Retinal pigment epithelial cell (primary cell): ENCODE measurements at places on chromosomes 2 and 18.

- DNase-seq = no peak
These were observed 69.4 kb downstream of the EMILIN2 start for GRCh38 chr18:2916184-2916583.

DNA sequence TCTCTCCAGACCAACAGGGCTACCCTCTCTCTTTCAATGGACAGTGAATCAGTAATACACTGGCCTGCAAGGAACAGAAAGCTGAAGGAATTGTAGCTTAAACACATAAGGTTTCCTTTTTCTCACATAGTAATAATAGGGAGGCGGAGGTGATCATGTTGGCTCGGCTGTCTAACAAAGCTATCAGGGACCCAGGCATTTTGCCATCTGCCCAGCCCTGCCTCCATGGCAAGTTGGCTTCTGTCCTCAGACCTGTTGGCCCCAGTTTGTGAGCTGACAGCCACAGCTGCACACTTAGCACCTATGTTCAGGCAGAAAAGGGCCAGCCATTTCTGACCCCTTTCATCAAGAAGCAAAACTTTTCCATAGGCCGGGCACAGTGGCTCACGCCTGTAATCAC lies 2.0 kb upstream of the CHRNG start:
- DNase-seq = no peak

DNA sequence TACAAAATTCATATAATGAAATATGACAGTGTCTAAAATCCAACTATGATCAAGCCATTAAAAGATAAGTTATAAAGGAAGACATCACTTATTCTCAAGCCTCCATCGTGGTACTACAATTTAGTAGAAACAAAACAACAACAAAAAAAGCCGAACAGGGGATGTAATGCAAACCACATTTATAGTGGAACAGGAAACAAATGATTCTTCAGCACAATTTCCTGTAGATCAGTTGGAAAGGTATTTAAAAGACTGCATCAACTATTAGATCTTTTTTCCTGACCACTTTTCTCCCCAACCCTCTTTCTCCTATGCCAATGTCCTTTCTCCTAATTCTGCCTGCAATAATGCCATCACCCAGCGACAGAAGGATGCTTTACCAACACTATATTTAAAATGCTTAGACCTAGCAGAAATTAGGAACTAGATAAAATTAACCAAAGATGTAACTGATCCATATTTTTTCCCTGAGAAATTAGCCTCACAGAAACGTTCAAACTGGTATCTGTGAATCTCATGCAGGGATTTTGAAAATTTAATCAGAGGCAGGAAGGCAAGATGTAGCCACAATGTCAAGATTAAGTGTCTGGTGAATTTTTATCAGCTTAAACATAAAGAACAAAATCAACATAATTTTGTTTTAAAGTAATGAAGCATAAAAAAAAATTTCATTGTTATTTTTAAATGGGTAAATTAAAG lies 271.4 kb downstream of the TCF4 start:
- DNase-seq = no peak

DNA sequence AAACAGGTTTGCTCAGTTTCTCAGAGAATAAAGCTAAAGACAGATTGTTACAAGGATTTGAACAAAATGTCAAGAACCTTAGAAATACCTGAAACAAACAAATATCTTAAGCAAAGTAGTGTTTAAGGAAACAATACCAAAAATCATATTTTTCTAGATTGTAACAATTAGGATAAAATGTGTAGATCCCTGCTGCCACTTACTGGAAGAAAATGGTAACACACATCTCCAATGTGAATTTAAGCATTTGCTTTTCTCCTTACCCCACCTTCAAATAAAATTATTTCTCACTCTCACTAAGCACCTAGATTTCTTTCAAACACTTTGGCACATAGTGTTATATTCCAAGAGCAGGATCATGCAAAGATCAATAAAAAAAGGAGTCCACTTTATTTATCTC lies 34.9 kb downstream of the SUCLG1 start:
- DNase-seq = no peak

DNA sequence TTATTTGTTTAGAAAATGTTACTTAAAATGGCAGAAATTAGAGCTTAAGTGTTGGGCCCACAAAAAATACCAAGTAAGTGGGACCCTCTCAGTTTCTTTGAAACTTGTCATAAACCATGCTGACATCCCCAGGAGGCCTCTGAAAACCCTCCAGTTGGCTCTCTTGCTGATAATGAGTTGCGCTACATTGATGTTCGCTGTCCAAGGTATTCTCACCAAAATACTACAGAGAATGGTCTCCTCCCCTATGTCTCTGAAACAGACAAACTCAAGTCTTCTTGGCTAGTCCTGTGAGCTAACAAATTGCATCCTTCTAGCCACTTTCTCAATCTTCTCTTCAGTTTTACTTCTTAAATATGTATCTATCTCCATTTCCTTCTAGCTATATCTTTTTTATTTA lies 669.4 kb downstream of the IRS1 start:
- DNase-seq = no peak

GRCh38 chr2:29743516-29743915 lies 177.9 kb downstream of the ALK start:
- no peak for DNase-seq

GRCh38 chr2:1625281-1626001 lies 118.9 kb downstream of the PXDN start:
- DNase-seq = no peak

DNA sequence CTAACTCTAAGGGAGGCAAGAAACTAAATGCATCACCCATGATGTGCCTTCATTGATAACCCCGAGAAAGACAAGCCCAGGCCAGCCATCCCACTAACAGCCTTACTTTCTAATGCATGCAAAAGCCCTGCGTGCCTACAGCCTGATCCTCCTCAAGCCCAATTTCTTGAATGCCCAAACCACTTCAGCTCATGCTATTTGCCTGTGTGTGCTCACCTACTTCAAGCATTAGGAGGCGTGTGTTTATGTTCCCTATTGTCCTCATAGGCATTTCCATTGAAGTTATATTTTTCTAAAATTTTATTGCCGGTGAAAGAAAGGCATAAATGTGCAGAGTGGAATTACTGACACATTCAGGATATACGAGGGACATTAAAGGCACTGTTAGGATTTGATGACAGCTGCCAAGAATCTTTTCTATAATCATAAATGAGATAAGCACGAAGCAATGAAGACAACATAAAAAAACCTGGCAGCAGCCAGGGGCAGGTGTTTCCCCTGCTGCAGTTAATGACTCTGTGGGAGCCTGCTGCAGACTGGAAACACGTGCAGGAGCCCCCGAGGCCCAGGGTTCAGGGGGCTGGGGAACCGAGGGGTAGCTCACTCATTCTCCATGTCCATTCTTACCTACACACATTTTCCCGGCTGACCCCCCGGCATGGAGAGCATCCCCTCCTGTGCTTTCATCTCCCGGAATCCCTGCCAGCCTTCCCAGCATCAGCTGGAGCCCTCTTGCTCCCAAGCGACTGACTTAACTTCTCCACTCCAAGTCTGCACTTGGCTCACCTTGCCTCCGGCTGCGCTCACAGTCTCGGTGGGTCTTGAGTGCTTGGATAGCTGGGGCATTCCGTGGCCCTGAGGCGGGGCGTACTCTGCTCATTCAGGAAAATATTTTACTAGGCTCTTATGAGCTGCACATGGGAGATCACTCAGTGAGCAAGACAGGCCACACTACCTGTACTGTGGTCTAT lies 292.3 kb upstream of the SIX2 start:
- DNase-seq = no peak

- no peak for DNase-seq
These were observed 748.7 kb upstream of the CHAC2 start for GRCh38 chr2:53018825-53019425.

DNA sequence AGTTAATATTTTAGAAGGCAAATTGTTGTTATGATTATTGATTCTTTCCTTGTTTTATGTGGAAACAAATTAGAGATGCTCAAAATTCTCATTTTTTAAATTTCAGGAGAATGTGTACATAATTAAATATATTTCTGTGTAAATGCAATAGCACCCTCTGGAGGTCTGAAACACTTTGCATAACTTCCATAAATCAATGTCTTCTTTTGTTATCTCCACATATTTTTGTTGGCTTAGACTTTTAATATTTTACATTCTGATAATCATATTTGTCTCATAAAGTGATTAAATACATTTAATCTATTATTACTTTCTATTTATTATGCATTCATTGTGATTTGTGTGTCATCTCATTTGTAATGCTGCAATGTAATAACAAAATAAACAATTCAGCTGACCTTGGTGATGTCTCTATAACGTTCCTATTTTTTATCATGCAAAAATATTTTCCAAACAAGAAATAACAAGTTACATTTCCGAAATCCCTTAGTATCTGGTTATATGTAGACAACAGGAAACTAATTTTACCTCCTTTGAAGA lies 201.8 kb upstream of the GALNT5 start:
- DNase-seq = no peak

- no peak for DNase-seq
These were observed 13.5 kb downstream of the SIX3 start for GRCh38 chr2:44954889-44955592.

GRCh38 chr2:207833251-207833751 lies 63.6 kb upstream of the FZD5 start:
- no peak for DNase-seq

DNA sequence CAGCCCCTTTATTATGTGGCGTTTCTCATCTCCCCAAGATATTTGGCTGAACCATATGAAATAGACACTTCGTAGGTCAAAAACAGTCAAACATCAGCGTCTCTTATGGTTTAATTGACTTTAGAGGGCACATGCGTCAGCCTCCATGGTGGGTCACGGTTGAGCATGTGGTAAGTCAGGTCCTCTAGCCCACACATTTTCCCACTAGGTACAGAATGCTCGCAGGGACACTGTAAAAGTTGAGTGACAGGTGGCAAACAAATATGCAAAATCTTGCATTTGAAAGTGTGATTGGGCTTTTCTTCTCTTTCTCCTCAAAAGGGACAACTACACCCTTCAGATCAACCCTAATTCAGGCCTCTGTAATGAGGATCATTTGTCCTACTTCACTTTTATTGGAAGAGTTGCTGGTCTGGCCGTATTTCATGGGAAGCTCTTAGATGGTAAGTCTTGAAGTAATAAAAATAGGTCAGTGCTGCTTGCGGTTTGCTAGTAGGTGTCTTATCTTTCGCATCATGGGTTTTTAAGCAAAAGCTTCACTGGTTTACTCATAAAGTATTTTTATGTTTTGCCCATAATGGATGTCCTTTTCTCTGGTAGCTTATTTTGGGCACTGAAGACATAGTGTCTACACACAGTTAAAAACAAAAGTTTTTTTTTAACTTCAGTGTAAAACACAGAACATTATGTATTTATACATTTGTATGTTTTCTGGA lies 261.3 kb downstream of the ALPK2 start:
- no peak for DNase-seq

DNA sequence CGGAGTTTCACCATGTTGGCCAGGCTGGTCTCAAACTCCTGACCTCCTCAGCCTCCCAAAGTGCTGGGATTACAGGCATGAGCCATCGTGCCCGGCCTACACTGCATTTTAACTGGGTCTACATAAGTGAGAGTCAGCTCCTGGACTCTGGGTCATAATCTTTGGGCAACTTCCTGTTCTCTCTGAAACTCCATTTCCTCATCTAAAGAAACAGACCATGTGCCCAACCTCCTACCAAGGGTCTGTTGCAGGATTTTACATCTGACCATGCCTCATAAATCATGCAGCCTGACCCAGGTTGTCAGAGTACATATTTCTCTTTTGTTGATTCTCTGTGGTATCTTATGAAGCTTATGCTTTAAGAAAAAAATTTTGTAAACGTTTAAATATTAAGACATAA lies 280.4 kb downstream of the ALPK2 start:
- no peak for DNase-seq

DNA sequence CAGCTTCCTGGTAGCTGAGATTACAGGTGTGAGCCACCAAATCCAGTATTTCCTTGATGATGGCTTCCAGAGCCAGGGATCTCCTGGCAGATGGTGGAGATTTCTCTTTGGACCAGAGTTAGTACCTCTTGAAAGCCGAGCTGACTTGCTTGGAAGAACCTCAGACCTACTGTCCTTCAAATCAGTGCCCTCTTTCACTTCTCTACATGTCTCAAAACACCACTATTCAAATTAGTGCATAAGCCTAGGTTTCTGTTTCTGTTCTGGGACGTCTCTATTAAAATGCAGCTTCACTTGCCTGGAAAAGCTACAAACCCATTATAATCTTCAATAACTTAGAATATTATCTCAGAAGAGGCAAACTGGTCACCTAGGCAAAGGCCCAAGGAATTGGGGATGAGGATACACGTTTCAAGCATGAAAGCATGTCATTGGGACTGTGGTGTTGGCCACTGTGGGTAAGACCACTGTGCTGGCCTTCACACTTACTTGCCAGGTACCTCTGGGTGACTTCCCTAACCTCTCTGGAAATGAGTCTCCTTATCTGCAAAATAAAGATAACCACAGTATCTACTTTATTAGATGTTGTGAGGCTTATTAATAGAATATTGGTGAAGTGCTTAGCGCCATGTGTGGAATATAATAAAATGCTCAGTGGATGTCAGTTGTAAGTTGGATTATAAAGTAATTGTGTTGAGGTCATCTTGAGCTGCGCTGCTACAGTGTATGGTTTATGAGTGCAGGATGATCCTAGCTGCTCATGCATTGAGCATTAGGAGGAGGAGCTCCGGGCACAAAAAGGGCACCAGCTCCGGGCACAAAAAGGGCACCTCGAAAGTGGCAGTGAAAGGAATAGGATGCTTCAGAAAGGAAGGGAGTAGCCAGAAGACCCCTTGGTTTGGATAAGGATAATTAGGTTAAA lies 84.5 kb downstream of the DOCK10 start:
- DNase-seq = no peak

DNA sequence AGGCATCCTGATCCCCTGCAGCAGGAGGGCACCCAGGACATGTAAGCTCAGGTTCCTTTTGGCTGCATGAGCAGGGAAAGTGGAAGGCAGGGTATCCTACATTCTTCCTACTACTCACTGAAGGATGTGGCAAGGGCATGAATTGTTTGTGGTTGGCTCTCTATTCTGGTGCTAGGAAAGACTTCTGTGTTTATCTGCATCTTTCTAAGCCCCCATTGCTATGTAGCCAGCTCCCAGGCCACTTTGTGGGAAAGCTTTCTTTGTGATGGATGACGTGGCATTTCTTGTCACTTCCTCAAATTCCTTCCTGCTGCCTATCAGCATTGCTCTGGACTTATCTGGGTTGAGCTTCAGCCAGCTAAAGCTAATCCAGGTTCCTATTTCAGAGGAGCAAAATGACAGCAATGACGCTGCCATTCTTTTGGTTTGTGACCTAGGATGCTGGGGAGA lies 46.2 kb downstream of the MEIS1 start:
- DNase-seq = peak; percentile 96

GRCh38 chr2:38933653-38934052 lies 44.0 kb downstream of the ARHGEF33 start:
- no peak for DNase-seq

GRCh38 chr2:17901246-17901645 lies 22.8 kb downstream of the KCNS3 start:
- DNase-seq = no peak

DNA sequence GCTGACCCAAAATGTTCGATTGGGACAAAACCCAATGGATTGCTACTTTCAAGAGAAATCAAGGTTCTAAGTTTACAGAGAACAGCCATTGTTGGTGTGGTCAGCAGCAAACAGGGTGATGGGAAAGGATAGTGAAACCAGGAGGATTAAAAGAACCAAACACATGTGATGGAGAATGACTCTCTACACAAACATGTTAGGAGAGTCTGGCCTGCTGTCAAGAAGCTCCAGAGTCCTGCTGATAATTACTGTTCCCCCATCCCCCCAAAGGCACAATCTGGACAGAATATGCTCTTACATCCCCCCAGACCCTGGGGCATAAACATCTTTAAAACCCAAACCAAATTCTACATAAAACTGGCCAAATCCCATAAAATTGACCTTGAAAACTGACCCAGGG lies 32.0 kb upstream of the ACYP2 start:
- no peak for DNase-seq

GRCh38 chr18:706405-706804 lies 6.0 kb downstream of the ENOSF1 start:
- DNase-seq = no peak
